ENCODE measurements at places on chromosomes 2 and 18.

GRCh38 chr2:174763780-174764179 is 492 bp downstream of the CHRNA1 start:
- H3K36me3 ChIP-seq, result peaks cover 2% of the 10 kb centered on the region
- peaks cover 17% of the 10 kb centered on the region for H3K27me3 ChIP-seq
- peaks cover 12% of the 10 kb centered on the region for H3K4me1 ChIP-seq
- no peak overlapping the region for H3K4me3 ChIP-seq
- DNase-seq, result no peak

DNA sequence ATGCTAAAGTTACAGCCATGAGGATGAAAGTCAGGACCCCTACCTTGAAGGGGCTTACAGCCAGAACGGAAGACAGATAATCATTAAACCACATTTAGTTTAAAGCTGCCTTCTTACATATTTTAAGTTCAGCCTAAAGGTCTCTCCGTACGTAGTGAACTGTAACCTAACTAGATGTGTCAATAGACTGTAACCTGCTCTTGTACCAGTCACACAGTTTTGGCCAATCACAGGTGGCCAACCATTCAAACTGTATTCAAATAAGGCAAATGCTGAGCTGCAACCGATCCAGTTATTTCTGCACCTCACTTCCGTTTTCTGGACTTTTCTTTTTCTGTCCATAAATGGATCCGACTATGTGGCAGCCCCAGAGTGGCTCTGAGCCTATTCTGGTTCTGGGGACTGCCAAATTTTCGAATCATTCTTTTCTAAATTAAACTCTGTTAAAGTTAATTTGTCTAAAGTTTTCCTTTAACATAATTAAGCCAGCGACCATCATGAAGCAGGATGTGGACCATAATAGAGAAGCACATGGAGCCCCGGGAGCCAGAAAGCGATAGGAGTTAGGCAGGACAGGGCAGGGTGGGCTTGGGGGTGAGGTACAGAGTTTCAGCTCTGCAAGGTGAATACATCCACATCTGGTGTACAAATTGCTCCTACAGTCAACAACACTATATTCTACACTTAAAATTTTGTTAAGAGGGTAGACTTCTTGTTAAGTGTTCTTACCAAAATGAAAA is 48.4 kb upstream of the YPEL5 start:
- no peak overlapping the region for H3K4me3 ChIP-seq
- H3K36me3 ChIP-seq, result peaks cover 3% of the 10 kb centered on the region
- H3K27ac ChIP-seq, result no peak overlapping the region
- H3K27me3 ChIP-seq, result peaks cover 62% of the 10 kb centered on the region

DNA sequence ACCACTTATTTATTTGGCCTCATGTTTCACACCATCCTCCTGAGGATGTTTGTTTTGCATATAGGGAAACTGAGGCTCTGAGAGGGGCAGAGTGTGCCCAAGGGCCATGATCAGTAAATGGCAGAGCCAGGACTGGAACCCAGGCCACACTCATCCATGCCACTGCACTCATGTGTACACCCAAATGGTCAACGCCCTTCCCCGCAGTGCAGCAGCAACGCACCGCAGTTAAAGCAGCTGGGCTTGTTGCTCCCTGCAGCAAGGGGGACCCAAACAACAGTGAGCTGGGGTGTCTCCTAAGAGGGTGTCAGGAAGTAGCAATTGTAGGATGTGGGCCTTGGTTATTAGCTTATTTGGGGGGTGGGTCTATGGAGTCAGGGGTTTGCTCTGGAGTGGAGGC is 36.6 kb downstream of the ZAP70 start:
- no peaks in the 10 kb centered on the region for H3K36me3 ChIP-seq
- no peak for DNase-seq
- H3K4me3 ChIP-seq, result no peak overlapping the region
- no peak overlapping the region for H3K27ac ChIP-seq
- H3K27me3 ChIP-seq, result no peaks in the 10 kb centered on the region

DNA sequence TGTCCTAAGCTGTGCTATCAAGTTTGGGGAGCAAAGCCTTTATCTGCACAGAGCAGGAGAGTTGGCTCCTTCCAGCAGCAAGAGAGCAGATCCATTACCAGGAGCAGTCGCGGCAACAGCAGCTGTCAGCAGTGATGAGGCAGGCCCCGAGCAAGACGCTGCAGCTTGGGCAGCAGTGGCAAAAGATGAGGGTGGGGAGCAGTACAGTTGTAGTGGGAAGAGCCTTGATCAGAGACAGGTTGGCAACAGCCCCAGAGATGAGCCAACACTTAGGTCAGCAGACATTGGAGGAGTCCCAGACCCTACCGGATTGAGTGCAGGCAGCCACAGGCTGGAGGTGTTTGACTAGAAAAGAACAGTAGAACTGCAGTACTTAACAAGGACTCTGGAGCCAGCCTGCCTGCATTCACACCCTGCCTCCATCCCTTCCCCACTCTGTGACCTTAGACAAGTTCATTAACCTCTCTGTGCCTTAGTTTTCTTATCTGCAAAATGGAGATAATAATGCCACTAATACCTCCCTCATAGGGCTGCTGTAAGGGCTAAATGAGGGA is 117.1 kb upstream of the SERTAD2 start:
- no peak for DNase-seq
- H3K27ac ChIP-seq, result no peak overlapping the region
- no peak overlapping the region for H3K4me3 ChIP-seq
- H3K27me3 ChIP-seq, result no peaks in the 10 kb centered on the region
- H3K4me1 ChIP-seq, result peaks cover 14% of the 10 kb centered on the region

- DNase-seq, result no peak
- H3K27me3 ChIP-seq, result peaks cover 12% of the 10 kb centered on the region
- H3K27ac ChIP-seq, result no peak overlapping the region
- no peaks in the 10 kb centered on the region for H3K4me1 ChIP-seq
Observed at GRCh38 chr2:182792441-182792840, 74.0 kb downstream of the FRZB start.

DNA sequence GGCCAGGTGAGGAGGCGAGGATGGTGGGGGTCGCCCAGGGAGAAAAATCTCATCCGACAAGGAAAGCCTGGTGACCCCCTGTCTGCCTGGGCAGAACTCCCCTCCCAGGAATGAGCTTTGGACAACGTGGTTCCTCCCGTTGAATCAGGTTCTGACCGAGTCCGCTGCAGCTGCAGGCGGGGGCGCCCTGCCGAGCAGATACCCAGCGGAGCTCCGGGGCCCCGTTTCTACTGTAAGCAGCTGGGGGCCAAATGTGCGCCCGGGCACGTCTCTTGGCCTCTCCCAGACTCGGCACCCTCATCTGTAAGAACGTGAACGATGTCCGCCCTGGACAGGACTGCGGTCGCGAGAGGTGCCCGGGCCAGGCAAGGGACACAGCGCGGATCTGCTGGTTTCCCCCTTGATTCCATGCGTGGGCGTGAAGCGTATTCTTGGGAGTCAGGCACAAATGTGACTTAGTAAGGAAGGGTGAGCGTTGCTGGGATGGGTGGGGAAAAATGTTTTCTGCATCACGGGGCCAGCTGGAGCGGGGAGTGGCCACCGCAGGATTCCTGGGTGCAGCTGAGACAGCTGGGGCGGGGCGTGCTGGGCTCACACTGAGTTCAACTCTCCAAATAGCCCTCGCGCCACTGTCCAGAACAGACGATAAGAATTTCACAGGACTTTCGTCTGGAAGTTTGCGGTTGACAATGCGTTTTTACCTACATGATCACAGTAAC is 20.2 kb upstream of the TUBB6 start:
- no peak overlapping the region for H3K4me3 ChIP-seq
- no peak overlapping the region for H3K27ac ChIP-seq
- peaks cover 5% of the 10 kb centered on the region for H3K4me1 ChIP-seq
- peaks cover 6% of the 10 kb centered on the region for H3K36me3 ChIP-seq

DNA sequence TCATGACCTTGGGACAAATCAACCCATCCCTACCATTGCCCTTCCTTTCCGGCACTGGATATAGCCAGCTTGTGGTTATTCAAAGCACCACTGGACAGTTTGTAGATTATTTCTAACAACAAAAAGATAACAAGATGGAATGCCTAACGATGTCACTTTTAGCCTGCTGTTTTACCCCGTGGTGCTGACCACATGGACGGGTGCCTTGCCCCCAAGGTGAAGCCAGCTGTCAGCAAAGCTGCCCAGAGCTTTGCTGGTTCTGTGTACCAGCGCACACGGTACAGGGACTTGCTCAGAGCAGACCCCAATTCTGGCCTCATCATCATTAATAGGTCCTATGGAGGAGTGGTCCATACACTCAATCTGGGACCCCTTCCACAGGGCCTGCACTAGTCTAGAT is 118.2 kb downstream of the MTCL1 start:
- no peak overlapping the region for H3K4me3 ChIP-seq
- no peaks in the 10 kb centered on the region for H3K36me3 ChIP-seq
- peaks cover 36% of the 10 kb centered on the region for H3K27me3 ChIP-seq
- peaks cover 3% of the 10 kb centered on the region for H3K4me1 ChIP-seq

- H3K27me3 ChIP-seq, result peaks cover 38% of the 10 kb centered on the region
- peaks cover 4% of the 10 kb centered on the region for H3K4me1 ChIP-seq
- DNase-seq, result no peak
Observed at GRCh38 chr2:119025762-119026351, 83.9 kb downstream of the MARCO start.

GRCh38 chr2:63698786-63699548 is 110.2 kb downstream of the MDH1 start:
- no peaks in the 10 kb centered on the region for H3K36me3 ChIP-seq
- H3K27me3 ChIP-seq, result no peaks in the 10 kb centered on the region
- DNase-seq, result no peak
- no peak overlapping the region for H3K27ac ChIP-seq

- H3K27ac ChIP-seq, result no peak overlapping the region
- H3K4me3 ChIP-seq, result no peak overlapping the region
- peaks cover 20% of the 10 kb centered on the region for H3K27me3 ChIP-seq
- no peak for DNase-seq
- peaks cover 2% of the 10 kb centered on the region for H3K4me1 ChIP-seq
Observed at GRCh38 chr2:200262047-200262446, 44.4 kb upstream of the SPATS2L start.

DNA sequence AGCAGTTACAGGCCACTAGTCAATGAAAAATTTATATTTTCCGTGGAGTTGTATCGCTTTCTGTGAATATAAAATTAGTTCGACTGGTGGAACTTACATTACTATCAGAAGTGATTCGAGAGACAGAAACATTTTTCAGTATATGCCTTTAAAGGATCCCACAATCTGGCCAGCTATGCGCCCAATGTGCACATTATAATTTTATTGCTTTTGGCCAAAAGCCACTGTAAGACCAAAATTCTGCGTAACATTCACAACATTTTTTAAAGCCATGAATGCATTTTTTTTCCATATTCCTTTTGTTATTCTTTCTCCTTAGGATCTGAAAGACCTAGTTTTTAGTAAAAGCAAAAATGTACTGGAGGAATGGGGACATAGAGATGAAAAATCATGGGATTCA is 131.0 kb upstream of the CHAC2 start:
- H3K36me3 ChIP-seq, result peaks cover 4% of the 10 kb centered on the region
- no peak overlapping the region for H3K27ac ChIP-seq
- peaks cover 11% of the 10 kb centered on the region for H3K4me1 ChIP-seq
- H3K4me3 ChIP-seq, result no peak overlapping the region

GRCh38 chr2:216624251-216624650 is 9.0 kb upstream of the IGFBP2 start:
- H3K36me3 ChIP-seq, result no peaks in the 10 kb centered on the region
- H3K4me3 ChIP-seq, result no peak overlapping the region
- no peak overlapping the region for H3K27ac ChIP-seq
- H3K4me1 ChIP-seq, result no peaks in the 10 kb centered on the region
- DNase-seq, result no peak

DNA sequence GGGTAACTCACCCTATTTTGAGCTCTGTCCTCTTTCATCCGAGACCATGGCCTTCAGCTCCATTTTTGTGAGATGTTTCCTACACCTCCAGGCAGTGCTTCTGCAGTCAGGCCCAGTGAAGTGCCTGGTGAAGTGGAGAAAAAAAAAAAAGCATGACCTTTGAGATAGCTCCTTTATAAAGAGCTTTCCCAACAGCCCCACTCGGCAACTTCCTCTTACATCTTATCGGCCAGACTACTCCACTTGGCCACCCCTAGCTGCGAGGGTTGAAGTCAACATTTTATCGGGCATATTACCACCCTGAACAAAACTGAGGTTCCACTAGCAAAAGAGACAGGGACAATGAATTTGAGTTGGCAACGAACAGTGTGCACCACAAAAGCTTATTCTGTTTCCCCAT is 124.8 kb upstream of the RNF152 start:
- no peaks in the 10 kb centered on the region for H3K36me3 ChIP-seq
- no peak overlapping the region for H3K27ac ChIP-seq
- no peak overlapping the region for H3K4me3 ChIP-seq
- no peak for DNase-seq
- no peaks in the 10 kb centered on the region for H3K27me3 ChIP-seq
- H3K4me1 ChIP-seq, result no peaks in the 10 kb centered on the region

GRCh38 chr18:48621815-48622555 is 83.2 kb downstream of the CTIF start:
- H3K27ac ChIP-seq, result no peak overlapping the region
- no peaks in the 10 kb centered on the region for H3K27me3 ChIP-seq
- H3K36me3 ChIP-seq, result no peaks in the 10 kb centered on the region
- peaks cover 16% of the 10 kb centered on the region for H3K4me1 ChIP-seq

DNA sequence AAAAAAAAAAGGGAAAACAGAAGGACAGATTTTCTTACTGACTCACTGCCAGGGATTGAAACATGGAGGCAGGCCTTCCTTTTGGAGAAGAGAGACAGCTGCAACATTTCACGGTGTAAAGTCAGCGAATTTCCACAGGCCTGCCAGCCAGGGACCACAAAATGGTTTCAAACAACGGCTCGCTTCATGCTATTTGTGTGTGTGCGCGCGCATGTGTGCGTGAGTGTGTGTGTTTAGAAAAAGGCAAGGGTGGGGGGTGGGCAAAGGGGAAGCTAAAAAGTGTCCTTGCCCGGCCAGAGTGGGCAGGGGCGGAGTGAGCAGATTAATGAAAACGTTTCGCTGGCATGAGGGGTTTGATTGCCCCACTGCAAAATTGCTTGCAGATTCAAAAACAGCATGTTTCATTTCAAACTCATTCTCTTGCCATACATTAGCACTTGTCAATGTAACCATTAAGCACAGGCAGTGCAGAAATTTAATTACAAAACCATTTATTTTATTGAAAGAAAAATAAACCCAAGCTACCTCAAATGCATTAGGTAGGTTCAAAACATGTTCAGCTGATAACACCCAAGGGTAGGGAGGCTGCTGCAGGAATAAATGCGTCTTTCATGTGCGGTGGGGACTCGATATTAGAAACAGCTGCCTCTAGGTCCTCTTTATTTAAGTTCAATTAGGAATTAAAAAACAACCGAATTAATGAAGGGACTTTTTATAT is 182.1 kb upstream of the SIX2 start:
- H3K4me1 ChIP-seq, result no peaks in the 10 kb centered on the region
- no peak for DNase-seq
- H3K27ac ChIP-seq, result no peak overlapping the region
- no peak overlapping the region for H3K4me3 ChIP-seq

- H3K36me3 ChIP-seq, result peaks cover 2% of the 10 kb centered on the region
- no peak overlapping the region for H3K4me3 ChIP-seq
- peaks cover 38% of the 10 kb centered on the region for H3K27me3 ChIP-seq
- H3K27ac ChIP-seq, result no peak overlapping the region
- H3K4me1 ChIP-seq, result no peaks in the 10 kb centered on the region
Observed at GRCh38 chr2:240448387-240449274, 13.2 kb downstream of the GPC1 start.
